Astrocyte of the cerebellum (primary cell): ENCODE measurements at places on chromosomes 2 and 18.

GRCh38 chr2:57552885-57553284, 493.7 kb upstream of the VRK2 start:
- no peak for DNase-seq

DNA sequence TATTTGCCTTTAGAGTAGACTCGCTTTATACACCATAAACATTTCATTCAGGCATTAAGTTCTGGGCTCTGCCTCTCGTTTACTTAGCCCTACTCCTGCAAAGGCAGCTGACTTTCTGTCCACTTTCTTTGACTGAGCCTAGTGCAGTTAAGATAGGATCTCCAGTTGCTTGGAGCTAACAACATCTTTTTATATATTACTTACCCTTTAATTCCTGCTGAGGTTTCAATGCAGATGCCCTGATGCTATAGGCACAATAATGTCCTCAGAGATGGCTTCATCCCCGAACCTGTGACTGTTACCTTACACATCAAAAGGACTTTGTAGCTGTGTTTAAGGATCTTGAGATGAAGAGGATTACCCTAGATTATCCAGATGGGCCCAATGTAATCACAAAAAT, 505.8 kb upstream of the TNP1 start:
- no peak for DNase-seq

DNA sequence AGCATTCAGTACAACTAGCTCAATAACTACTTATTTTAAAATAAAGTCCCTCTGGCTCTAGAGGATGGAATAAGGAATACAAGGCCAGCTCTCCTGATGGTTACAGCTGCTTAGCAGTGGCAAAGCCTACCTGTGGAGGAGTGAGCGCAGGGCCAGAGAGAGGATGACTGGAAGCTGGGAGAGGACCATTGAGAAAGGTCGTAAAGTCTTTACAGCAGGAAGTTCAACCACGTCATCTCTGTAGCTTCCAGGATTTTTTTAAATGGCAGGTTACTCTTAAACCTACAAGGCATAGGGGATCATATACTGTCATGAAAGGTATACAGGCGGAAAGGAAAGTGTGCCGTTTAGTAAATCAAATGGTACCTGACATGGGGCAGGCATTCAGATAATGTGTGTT, 26.3 kb downstream of the ANXA4 start:
- DNase-seq = no peak

DNA sequence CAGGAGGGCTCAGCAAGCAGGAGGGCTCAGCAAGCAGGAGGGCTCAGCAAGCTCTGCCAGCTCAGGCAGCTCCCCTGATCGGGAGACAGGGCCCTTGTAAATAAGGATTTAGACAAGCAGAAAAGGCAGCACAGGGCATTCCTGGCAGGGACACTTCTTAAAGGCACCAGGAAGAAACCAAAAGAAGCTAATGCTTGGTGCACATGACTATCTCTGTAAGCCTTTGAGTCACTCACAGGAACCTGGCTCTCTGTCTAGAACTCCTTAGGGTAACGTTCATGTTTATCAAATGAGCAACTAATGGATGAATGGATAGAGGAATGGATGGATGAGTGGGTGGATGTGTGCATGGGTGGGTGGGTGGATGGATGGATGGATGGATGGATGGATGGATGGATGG, 28.4 kb downstream of the TMEM37 start:
- DNase-seq = no peak

DNA sequence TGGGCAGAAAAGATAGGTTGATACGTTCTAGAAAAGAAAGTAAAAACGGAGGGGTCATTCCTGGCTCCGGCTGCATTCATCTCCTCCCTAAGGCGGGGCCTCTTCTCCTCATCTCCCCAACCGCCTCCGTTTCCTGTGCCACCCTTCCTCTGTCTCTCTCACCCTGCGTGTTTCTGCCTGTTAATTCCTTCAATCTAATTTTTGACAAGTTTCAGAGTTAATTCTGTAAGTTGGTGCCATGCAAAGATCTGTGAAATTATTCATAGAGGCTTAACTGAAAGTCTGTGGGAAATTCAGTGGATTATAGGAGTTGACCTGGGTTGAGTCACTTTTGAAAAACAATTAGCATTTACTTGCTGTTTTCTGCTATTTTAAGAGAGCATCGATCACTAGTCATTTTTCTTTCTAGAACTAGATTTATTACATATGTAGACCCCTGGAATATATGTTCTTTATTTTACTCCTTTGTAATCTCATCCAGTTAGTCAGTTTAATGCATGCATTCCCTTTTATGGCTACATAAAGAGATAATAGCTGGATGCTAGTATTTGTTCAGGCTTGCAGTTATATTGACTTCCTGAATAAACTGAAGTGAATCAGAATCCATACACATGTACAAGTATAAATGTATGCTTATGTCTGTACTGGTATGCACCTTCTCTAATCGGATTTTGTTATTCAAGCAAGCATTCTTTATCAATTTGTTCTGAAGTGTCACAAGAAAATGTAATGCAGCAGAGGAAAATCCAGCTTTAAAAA, 91.1 kb downstream of the EML6 start:
- DNase-seq = no peak

DNA sequence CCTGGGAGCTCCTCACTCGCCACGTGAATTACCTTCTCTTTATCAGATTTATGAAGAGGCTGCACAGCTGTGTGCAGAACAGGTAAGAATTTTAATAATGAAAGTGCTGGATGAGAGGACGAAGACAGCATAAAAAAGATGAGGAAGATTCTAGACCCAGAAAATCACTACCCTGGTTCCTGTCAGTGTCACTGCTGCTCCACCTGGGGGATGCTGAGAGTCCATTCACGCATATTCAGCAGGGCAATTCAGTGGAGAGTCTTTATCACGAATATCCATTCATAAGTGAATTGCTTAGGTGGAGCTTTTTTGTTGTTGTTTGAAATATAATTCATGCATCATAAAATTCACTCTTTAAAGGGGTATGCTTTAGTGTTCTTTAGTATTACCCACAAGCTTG, 52.0 kb downstream of the MRPL33 start:
- DNase-seq = no peak

- DNase-seq = peak; percentile 88
Observed at GRCh38 chr2:111930875-111931274, 32.5 kb downstream of the MERTK start.
